Stimulated activated CD4-positive, alpha-beta T cell treated with anti-CD3 and anti-CD28 coated beads, Interleukin-4, amount 100 ng/mL, for 1 hour (primary cell): ENCODE measurements at places on chromosomes 5 and 9.

DNA sequence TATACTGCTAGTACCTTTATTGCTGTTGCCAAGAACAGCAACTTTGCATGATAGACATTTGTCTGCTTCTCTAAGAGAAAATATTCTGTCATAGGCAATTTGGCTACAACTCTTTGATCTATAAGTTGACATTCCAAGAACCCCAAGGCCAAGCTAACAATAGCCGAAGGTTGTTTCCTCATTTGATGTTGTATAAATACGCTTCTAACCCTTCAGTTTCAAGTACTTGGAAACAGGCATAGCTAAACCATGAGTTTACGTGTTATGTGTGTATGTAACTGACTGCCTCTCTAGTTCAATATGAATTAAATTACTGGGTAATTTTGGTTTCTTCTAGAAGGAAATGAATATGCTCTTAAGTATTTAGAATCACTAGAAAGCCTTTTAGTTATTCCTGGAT is 1034.0 kb downstream of the TLE4 start:
- DNase-seq = no peak

DNA sequence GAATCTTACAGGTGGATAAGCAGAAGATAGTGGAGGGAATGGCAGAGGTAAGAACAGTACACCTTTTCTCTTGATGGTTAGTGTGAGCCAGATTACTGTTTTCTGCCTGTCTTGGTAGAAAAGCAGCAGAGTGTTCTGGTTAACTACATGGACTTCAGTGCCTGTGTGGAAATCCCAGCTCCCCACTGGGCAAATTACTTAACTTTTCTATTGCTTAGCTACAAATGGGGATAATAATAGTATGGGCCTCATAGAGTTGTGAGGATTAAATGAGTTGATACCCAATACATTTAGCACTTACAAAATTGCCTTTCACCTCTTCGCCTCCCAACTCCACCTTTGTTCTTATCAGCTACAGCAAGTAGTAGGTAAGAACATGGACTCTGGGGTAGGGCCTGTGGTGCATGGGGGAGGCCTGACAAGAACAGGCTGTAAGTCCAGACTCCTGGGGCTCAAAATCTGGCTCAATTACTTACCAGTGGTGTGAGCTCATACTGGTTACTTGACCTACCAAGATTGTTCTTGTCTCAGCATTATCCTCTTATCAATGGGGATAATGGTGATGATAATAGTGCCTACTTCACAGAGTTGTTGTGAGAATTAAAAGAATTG is 125.1 kb downstream of the LIFR start:
- no peak for DNase-seq

DNA sequence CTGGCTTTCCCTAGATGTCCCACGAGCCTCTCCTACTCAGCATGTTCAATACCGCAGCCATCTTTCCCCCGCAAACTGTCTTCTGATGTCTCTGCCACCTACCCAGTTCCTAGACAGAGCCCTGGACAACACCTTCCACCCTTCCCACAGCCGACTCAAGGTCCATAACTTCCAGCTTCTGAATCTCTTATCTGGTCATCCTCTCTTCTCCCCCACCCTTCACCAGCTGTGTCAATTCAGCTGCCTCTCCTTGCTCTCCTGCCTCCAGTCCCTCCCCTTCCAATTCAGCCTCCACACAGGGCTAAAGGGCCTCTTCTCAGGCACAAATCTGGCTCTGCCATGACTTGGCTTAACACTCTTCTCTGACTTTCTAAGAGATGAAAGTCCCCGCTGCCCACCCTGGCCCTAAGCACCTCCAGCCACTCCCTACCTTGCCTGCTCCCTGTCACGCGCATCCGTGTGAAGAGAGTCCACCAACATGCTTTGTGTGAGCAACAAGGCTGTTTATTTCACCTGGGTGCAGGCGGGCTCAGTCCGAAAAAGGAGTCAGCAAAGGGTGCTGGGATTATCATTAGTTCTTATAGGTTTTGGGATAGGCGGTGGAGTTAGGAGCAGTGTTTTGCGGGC is 25.2 kb downstream of the AQP7 start:
- no peak for DNase-seq

GRCh38 chr5:165130656-165131055 is 1625.2 kb downstream of the MAT2B start:
- no peak for DNase-seq

- DNase-seq = no peak
Observed at GRCh38 chr9:8955315-8955714, 1155.7 kb upstream of the DMAC1 start.

- DNase-seq = no peak
Observed at GRCh38 chr5:149794487-149794971, 64.4 kb downstream of the PPARGC1B start.

- no peak for DNase-seq
Observed at GRCh38 chr5:151463137-151464029, 16.0 kb downstream of the SLC36A1 start.

DNA sequence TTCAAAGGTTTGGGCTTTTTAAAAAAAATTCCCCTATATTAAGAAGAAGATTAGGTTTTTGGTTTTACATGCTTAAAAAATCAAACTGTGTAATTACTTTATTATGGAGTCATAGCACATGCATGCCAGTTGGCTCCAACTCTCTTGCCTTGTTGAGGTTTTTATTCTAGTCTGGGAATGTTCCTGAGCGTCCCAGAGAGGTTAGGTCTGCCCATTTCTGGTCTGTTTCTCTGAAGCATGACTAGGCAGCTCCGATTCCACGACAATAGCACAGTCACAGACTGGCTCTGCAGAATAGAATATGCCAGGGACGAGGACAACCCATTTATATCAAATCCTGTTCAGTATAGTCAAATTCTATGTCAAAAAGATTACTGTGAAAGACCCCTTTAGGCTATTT is 217.0 kb downstream of the PCSK5 start:
- no peak for DNase-seq

- DNase-seq = no peak
Observed at GRCh38 chr9:16753256-16753655, 117.2 kb downstream of the BNC2 start.

GRCh38 chr5:96121364-96121763 is 159.7 kb upstream of the ELL2 start:
- no peak for DNase-seq

DNA sequence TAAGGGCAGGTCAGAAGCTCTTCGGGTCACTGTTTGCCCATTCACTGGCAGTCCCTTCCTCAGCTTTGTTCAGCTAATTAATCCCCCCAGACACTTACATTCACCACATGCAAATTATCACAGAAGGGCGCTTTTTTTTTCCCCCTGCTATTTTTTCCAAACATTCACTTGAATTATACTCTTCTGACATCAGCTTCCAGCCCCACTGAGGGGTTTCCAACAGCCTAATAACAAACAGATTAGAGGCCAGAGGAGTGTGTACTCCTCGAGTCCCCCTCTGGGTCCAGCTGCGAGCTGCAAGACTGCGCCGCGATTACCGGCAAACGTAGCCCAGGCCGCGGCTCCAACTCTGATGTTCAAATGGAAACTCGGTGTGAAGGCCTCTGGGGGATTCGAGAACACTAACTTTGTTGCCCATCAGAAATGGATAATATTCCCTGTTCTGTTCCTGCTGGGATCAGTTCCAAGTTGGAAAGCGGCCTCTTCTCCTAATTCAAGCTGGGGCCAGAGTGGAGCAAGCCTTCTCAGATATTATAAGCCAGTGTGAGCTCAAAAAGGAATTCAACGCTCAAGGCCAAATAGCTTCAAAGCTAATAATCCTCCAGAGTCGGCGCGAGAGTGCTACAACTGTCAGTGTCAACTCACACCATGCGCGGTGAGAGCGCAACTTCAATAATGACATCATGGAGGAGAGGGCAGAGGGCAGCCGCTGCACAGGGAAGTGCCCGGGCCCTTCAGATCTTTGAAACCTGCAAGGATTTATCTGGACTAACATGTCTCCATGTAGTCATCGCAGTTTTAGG is 560.8 kb downstream of the BNC2 start:
- DNase-seq = no peak

DNA sequence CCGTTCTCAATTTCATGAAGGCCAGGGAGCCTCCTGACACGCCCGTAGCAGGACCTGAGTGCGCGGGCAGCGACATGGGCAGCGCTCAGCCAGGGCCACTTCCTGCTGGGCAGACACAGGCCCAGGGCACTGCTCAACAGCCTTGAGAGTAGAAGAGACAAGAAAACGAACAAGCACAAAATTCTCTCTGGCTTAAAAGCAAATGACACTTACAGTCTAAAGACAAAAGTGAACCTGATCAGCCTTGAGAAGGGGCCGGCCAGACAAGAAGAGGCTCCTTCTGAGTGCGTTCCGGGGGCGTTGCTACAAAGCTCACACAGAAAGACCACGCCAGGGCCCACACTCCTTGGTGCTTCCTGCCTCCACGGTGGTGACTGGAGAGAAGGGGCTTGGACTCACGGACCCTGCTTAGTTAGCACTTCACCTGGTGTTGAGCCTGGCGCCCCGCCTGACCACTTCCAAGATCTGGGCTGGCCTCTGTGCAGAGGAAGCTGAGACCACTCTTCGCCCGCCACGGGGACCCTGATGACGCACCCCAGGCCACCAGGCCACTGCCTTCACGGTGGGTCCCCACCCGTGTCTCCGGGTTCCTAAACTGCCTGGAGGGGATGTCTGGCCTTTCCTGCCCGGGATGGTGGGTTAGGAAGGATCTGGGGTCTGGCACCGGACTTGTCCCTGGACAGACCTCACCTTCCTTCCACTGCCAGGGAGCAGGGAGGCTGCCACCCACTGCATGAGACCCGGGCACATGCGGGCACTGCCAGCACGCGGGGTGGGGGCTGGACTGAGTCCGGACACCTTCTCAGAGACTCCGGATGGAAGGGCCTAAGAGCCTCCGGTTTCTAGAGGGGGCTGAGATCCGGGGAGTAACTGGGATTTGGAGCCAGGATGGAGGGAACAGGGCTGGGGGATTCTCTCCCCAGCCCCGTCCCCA is 1.3 kb downstream of the SLC12A7 start:
- no peak for DNase-seq

DNA sequence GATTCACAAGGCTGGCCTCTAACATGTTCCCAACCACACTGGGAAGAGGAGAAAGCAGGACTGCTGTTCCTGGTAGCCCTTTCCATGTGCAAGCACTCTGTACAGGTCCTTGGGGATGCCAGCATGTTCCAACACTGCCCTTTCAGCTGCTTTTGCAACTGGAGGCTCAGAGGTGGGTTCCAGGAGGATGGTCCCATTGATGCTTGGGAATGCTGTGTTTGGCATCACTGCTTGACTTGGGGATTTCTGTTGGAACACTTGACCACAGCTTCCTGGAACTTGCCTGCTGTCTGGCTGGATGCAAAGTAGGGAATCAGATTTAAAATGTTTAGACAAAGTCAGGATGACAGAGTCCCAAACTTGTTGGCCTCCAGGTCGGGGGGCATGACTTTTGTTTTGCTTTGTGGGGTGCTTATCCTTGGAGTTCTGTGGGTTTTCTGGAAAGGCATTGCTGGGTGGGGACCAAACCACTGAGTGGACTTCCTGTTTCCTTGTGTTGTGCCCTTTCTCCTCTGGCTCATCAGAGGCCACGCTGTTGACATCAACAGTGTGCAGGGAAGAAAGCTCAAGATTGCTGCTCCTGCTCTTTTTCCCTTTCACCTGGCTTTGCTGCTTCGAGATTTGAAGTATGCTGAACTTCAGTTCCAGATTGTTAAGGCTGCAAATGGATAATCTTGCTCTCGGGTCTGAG is 148.5 kb upstream of the RPS23 start:
- DNase-seq = no peak

DNA sequence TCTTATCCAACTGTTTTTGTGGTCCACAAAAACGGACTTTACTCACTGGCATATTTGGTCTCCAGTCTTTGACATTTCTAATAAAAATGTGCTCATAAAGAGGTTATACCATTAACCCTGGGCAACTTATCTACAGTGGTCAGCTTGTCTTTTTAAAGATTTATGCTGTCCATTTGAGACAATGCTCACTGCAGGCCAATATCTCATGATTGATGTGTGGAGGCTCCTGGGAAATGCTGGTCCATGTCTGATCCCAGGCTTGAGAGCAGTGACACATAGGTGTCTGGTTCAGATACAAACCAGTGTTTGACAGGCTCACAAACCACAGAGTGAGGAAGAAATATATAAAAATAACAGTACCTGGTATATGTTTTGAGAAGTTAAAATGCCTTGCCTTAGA is 180.7 kb downstream of the TARS1 start:
- DNase-seq = no peak

DNA sequence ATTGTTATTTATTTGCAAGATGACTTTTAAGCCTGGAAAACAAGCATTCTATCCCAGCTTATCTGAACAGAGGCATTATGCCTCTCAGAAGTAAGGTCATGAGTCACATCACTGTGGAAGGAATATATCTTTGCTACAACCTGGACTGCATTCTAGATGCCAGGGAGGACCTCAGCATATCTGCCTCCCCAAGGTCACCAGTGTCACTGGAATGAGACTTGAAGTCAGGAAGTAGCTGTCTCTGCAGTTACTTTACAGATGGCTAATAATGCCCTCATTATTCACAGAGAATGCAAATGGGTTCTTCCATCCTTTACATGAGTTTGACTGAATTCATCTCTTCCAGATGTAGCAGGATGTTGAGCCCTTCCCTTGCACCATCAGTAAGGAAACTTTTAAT is 4.4 kb upstream of the FAM13B start:
- DNase-seq = no peak

- peak; percentile 27 for DNase-seq
Observed at GRCh38 chr5:56011835-56012234, 17.1 kb upstream of the IL6ST start.

DNA sequence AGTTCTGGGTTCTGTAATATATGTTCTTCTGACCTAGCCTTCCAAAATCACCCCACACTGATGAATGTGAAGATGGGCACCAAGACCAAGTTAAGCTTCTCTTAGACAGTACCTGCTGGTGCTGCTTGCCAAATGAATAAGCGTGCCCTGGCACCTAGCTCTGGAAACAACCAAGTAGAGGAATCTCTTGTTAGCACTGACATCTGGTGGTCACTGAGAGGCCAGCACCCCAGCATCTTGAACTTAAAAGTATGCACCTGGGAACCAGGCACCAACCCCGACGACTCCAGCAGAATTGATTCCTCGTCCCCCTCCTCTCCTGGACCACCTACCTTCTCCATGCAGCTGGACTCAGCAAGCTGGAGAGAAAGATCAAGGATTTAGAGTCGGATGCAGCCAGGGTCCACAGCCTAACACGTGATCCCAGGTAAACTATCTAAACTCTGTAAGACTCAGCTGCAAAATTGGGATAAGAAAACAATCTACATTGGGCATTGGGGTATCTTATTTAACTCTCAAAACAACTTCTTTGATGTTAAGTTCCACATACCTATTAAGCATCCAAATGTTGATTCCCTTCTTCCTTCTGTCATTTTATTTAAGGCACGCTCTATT is 89.8 kb downstream of the SLC1A3 start:
- DNase-seq = peak; percentile 32

- no peak for DNase-seq
Observed at GRCh38 chr5:80288177-80288576, 31.6 kb upstream of the SPZ1 start.

- no peak for DNase-seq
Observed at GRCh38 chr5:150499437-150499956, 8.4 kb upstream of the NDST1 start.

DNA sequence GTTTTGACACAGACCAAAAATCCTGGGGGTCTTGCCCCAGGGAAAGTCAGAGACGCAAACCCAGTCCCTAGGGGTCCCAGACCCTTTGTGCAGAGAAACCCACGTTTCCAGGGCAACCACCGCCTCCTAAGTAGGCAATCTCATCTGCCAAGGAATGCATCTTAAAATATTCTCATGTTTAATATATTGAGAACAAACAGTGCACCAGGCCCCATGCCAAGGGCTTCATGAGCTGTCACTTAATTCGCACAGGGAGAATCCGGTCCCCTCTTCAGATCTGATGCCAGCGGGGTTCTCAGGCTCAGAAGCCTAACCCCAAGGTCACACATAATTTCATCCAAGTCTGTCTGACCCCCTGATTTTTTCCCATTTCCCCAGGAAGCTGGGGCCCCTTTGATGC is 28.8 kb downstream of the CPLX2 start:
- DNase-seq = no peak

GRCh38 chr9:108537756-108538155 is 318.0 kb downstream of the ACTL7B start:
- DNase-seq = no peak
